Renal cortex interstitium (tissue), 15 donors: ENCODE measurements at places on chromosomes 1 and 21.

- DNase-seq, result no peak
Measured at GRCh38 chr1:243416495-243416894, 160.7 kb downstream of the SDCCAG8 start.

DNA sequence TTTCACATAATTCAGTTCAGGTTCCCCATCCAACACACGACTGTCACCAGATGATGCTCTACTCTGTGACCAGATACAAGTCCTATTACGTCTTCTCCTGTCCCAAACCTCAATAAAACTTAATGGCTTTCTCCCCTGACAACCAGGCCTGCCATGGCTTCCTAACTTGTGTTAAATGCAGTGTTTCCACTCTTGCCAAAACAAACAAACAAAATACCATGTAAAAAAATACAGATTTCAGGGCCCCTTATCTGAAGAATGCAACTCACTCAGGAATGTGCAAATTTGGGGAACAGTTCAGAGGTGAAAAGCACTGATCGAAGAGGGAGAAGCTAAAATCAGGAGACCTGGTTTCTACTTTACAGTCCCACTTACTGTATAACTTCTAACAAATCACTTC lies 863 bp upstream of the NUF2 start:
- no peak for DNase-seq

GRCh38 chr1:206606867-206607266 lies 5.4 kb downstream of the EIF2D start:
- DNase-seq, result no peak

DNA sequence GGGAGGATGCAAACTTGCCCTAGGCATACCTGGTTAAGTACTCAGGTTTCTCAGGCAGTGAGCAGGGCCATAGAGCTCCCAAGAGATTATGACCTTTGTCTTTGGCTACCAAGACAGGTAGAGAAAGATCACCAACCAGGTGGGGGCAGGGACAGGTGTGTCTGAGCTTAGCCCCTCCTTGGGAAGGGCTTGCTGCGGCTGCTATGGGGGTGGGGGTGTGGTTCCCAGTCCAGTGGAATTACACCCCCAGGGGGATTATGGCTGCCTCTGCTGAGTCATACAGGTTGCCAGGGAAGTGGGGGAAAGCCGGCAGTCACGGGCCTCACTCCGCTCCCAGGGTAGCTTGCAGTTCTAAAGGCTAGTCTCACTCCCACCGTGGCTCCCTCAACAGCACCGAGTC lies 65.2 kb upstream of the FAM163A start:
- DNase-seq, result no peak

DNA sequence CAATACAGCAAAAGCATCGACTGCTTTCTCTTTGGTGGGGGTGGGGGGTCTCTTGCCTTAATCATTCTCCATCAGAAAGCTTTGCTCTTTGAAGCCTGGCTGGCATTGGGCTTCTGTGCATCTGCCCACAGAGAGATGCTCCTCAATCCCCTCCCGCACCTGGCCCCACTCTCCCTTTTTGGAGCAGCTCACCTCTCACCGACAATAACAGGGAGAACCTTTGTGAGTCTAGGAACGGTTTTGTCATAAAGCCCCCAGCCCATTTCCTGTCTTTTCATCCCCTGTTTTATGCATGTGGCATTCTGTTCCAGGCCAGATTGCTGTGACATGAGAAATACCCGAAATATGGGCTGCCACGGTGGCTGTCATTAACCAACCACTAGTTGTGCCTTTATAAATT lies 469.0 kb upstream of the VAMP3 start:
- no peak for DNase-seq

- no peak for DNase-seq
Measured at GRCh38 chr21:46388206-46388880, 64.4 kb downstream of the PCNT start.

- DNase-seq, result no peak
Measured at GRCh38 chr21:44286716-44287632, 1.3 kb downstream of the AIRE start.

GRCh38 chr1:55194851-55195250 lies 20.3 kb downstream of the USP24 start:
- no peak for DNase-seq

DNA sequence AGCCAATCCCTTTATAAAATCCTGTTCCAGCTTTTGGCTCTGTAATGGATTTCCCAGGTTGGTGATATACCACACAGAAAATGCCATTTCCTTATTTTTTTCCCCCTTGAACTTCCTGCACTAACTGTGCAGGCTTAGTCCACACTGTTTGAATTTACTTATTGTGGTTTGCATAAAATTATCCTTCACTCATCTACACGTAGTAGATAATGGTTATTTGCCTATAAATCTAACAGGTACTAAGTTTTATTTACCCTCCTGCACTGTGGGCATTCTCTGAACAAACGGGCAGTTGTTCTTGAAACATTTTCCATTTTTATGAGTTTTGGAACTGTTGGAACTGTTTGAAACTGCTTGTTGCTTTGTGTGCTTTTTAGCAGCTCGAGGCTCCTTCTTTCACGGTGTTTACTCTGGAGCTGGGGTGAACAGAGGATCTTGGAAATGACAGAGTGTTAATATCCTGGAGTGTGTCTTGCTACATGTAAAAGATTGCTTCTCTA lies 23.0 kb upstream of the KIFAP3 start:
- no peak for DNase-seq

GRCh38 chr21:33811167-33812010 lies 104.2 kb downstream of the ATP5PO start:
- DNase-seq, result no peak

DNA sequence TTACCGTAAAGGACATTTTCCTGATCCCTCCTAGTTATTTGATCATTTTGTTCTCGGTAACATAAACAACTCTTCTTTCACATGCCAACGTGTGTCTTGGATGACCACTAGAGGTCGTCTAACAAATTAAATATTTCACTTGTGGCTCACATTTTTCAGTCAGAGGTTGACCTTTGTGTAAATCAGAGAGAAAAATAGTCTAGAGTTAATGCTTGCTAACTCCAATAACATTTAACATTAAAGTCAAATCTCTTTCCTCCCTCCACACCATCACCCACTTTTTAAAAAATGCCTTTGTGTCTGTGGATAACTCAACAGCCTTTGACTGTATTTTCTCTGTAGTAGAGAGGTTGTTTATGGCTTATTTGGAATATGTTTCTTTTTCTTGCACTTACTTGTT lies 220.5 kb upstream of the B3GALT2 start:
- DNase-seq, result no peak

DNA sequence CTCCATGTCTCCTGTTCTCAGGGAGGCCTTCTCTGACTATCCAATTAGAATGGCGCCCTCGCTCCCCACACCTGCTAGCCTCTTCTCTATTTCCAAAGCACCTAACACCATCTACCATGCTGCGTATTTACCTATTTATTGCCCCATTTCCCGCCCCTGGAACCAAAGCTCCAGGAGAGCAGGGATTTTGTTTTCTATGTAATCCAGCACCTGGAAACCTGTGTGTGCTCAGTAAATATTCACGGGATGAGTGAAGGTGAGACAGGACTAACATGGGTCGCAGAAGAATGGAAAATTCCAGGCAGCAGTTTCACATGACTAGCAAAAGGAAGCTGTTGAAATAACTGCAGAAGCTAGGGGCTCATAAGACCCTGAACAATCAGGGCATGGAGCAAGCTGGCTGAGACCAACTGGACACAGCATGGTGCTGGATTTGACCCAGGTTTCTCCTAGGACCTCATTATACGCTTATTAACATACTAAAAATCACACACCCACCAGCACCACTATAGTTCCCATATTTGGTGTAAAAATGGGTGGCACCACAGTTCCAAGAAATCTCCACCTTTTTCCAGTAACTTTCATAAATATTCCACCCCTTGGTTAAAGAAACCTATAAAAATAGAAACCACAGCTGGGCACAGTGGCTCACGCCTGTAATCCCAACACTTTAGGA lies 15.1 kb upstream of the TENT5B start:
- DNase-seq, result no peak

GRCh38 chr1:220573836-220574235 lies 45.9 kb downstream of the MARK1 start:
- DNase-seq, result no peak

- DNase-seq, result no peak
Measured at GRCh38 chr21:39315603-39316445, 2.4 kb upstream of the BRWD1 start.

GRCh38 chr1:234307726-234308125 lies 65.5 kb upstream of the COA6 start:
- no peak for DNase-seq

GRCh38 chr1:231625975-231626534 lies 535 bp upstream of the DISC1 start:
- no peak for DNase-seq

DNA sequence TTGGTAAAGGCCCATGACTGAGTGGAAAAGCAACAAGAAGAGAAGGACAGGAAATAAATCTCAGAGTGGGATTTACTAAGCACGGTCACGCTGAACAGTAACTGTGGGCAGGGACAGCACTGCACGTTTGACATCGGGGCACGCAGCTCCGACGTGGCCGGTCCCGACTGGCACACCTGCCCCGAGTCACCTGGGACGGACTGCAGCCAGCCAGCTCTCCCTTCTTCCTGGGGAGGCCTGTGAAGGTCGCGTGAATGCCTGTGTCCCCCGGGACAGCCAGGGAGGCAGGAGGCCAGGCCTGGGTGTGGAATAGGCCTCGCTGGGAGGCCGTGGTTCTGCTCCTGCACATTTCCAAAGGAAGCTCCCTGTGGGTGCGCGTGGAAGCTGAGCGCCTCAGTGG lies 140.2 kb downstream of the PRDM16 start:
- no peak for DNase-seq

- DNase-seq, result no peak
Measured at GRCh38 chr1:154755858-154756730, 114.0 kb downstream of the KCNN3 start.

DNA sequence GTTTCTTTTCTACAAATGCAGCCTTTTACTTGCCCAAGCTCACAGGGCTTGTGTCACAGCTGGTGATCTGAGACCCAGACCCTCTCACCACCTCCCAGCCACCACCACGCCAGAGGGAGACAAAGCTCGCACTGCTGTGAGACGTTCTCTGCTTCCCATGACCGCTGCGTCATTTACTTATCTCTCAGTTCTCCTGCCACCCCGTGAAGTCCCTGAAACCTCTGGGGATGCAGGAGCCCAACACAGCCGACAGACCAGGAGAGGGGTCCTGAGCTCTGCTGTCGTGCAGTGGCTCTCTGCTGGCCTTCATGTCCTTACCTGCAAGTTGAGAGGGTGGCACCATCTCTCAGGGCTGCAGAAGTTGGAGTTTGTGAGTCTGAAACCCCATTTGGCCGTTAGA lies 77.7 kb downstream of the SLC16A1 start:
- DNase-seq, result no peak

- no peak for DNase-seq
Measured at GRCh38 chr1:225152061-225152460, 222.6 kb downstream of the DNAH14 start.
